ENCODE measurements at places on chromosomes 3 and 15.

- no peak for DNase-seq
Measured at GRCh38 chr3:116002235-116002634, 378.9 kb downstream of the GAP43 start.

- no peak for DNase-seq
Measured at GRCh38 chr15:25501828-25502446, 63.1 kb upstream of the UBE3A start.

- no peak for DNase-seq
Measured at GRCh38 chr3:119063471-119063870, 28.8 kb upstream of the IGSF11 start.

DNA sequence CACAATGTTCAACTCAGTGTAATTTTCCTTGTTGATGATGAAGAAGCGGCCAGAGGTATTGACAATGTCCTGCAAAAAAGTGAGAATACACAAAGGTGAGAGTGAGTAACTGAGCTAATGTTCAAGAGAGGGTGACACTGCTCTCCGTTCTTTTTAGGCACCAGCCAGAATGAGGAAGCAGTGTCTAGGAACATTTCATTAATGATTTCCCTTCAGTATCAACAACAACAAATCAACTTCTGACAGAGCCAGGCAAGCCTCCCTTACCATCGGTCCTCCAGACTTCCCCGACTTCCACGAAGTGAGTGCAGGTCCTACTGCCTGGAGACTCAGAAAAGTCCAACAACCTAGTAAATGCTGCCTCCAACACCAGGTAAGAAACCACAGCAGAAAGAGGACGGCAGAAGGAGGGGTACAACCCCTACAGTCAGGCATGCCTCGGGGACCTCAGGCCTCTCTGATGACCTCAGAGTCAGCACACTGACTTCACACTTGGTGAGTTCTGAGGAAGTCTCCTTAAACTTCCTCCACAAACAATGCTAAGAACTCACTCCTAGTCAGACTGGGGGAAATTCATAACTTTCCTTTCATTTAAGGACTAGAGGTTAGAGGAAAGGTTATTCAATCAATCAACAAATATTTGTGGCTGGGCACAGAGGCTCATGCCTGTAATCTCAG, 62.7 kb downstream of the NPTN start:
- no peak for DNase-seq

DNA sequence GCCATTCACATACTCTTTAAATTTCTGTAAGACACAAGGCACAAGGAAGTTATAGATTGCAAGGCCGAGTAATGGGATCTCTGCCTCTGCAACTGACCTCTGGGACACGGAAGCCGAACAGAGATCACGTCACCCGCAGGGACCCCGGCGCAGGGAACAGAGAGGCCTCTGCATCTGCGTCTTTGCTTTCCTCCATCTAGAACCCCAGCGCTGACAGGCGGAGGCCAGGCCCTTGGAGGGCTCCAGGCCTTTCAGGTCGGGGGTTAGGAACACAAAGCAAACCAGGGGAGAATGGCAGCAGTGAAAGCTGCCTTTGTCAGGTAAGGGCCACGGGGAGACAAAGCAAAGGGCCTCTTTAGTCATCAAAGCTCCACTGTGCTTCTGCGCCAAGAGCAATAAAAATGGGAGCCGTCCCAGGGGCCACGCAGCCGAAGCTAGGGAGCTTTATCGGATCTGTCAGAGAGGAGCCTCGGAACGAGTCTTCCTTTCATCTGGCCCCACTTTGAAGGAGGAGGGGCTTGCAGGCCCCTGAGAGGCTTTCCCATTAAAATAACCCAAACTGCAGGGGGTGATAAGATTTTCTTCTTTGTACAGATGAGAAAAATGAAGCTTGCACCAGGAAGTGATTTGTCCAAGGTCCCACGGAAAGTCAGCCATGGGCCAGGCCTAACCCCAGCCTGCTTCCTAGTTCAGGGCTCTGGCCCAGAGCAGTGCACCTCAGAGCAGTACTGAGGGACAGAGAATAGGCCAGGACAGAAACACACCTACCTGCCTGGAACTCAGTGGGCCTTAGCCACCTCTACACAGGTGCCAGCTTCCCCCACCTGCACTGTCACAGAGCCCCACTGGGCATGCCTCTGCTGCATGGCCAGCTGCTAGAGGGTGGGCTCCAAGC, 84.4 kb upstream of the RAD18 start:
- no peak for DNase-seq

GRCh38 chr3:20904671-20905070, 718.7 kb upstream of the SGO1 start:
- no peak for DNase-seq

DNA sequence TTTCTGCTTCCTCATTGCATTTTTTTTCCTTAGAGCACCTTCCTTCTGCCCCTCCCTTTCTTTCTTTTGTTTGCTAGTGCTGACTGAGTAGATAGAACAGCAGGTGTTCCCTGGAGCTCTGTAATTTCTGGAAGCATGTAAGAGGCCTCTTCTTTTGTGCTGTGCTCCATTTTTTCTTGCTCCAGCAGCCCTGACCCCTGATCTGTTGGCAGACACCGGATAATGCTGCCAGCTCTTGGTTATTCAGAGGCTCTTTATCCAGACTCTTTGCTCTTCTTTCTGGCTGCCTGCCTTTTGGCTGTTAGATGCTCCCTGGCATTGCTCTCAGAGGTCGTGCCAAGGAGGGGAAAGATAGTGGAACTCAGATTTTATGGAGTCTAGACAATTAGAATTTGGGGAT, 104.4 kb upstream of the RBMS3 start:
- no peak for DNase-seq

- no peak for DNase-seq
Measured at GRCh38 chr3:63964681-63965485, 52.7 kb upstream of the SCAANT1 start.

- DNase-seq = no peak
Measured at GRCh38 chr3:190780524-190780923, 82.0 kb downstream of the GMNC start.

- DNase-seq = no peak
Measured at GRCh38 chr15:57364282-57365007, 11.9 kb upstream of the CGNL1 start.

GRCh38 chr3:69791919-69792399, 52.7 kb downstream of the MITF start:
- DNase-seq = no peak

DNA sequence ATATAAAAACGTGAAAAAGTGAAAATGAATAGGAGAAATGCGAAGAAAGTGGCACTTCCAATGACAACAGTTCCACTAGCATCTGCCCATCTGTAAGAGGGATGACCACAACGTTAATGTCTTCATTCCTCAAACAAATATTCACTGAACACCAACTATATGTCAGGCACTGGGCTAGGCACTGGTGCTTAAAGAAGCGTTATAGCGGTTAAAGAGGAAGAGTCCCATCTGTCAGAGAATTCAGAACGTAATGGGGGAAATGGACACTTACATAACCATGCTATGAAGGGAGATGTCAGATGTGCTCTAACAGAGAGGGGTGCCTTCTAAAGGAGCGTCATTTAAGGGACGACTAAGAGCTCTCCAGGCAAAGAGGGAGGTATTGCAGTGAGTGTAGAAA, 8.2 kb downstream of the RUBCN start:
- no peak for DNase-seq

DNA sequence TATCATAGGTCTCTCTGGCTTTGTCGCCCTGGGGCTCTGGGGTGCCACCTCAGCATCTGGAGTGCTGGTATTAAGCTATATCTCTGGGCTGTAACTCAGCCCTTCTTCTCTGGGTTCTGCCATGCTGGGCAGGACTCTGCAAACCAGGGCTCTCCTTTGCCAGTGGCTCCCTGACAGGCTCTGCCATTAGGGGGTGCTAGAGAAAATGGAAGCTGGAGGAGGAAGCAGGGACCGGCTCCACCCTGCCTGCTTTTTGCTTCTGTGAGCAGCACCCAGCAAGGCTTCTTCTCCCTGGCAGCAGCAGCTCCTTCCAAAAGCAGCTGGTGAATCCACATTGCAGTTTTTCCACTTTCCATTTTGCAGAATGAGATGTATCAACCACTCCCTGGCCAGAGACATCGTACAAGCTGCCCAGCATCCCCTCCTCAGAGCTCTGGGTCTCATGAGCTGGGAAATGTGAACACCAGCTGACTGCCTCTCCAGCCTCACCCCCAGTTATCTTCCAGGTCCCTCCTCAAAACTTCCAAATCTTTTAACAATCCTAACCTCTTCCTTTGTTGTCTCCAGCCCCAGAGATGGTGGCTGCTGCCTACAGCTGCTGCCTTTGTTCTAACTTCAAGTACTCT, 165.0 kb downstream of the ABHD5 start:
- DNase-seq = peak; percentile 56

DNA sequence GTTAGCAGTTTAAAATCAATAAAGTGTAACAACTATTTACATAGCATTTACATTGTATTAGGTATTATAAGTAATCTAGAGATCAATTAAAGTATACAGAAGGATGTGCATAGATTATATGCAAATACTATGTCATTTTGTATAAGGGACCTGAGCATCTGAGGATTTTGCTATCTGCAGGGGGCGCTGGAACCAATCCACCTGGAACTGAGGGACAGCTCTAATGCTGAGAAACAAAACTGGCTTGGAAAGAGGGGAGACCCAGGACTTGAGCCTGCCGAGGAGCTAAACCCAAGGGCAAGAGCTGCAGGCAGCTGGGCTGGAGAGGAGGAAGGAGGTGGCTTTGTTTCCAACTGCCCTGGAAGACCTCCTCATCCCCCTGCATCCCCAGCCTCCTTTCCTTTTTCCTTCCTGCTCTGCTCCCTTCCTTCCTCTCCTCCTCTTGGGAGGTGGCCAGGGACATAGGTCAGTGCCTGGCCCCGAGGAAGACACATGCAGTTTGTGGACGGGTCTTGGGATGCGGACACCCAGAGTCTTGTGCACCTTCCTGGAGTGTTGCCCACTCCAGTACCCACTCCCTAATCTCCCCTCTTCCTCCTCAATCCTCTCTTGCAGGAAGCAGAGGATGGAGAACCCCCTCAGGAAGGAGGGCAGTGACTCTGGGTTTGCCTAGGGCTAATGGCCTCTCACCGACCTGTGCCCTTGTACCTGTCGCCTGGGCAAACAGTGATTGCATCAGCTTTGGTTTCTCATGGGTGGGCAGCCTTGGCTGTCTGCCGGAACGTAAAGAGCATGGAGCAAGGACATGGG, 825 bp upstream of the RTP3 start:
- DNase-seq = no peak

GRCh38 chr3:99322551-99322950, 315.8 kb upstream of the COL8A1 start:
- DNase-seq = no peak

DNA sequence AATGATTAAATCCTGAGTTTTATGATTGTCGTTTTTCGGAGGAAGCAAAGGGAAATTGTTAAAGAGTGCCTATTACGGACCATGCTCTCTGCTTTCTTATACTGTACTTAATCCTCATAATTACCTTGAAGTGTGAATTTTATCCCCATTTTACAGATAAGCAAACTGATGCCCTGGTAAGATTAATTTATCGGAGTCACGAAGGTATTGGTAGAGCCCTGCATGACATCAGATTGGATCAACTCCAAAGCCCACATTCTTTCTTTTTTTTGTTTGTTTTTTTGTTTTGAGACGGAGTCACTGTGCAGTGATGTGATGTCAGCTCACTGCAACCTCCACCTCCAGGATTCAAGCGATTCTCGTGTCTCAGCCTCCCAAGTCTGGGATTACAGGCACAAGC, 1.6 kb upstream of the GNB4 start:
- DNase-seq = no peak

DNA sequence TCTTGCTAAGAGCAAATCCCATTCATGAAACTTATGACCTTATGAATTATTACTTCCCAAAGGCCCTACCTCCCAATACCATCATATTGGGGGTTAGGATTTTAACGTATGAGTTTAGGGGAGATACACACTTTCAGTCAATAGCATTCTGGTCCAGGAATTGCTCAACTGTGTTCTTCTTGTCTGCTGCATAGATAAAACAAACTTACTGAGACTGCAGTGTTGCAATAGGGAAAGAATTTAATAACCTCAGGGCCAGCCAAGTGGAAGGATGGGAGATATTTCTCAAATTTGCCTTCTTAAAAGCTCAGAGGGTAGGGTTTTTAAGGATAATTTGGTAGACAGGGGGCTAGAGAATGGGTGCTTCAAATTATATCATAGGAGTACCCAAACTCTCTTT, 625.8 kb downstream of the OTOL1 start:
- DNase-seq = no peak

DNA sequence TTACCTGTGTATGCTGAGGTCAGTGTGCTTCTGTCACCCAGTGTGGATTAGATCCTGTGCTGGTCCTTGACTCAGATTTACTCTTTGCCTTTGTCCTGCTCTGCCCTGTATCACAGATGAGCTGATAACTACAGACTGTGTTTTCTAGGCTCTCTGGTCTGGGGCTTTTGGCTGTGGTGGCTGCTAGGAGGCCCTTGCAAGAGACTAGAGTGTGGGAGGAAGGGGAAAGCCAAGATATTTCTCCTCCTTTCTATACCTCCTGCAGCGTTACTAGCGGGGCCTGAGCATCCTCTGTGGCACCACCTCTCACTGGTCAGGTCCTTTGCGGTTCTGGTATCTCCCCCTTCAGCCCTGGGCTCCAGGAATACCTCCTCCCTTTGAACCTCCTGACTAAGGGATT, 282.3 kb upstream of the TBC1D5 start:
- DNase-seq = no peak

Measured in SW 1271 (cell line).